Osteoblast (primary cell): ENCODE measurements at places on chromosomes 2 and 18.

GRCh38 chr2:233265899-233266431 lies 14.5 kb downstream of the ATG16L1 start:
- DNase-seq: no peak

- DNase-seq: no peak
Measured at GRCh38 chr2:142190805-142191204, 60.0 kb upstream of the LRP1B start.

GRCh38 chr2:239917125-239917956 lies 107.8 kb downstream of the NDUFA10 start:
- peak; percentile 71 for DNase-seq

DNA sequence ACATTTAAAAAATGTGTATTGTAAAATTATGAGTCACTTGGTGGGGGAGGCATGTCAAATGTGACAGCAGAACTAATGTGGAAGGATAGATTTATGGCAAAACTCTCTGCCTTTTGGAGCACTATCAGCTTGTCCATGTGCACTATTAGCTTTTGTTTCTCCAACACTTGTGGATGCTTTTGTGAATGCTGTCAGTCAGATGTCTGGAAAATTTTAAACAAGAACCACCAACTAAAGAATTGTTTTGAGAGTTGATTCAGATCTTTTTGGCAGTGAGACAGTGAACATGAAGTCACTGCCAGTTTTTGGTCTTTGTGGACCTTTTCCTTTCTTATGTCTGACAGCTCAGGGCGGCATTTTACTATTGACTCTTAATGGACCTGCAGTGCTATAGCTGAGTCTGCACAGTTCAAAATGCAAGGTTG lies 72.4 kb downstream of the KIAA1328 start:
- DNase-seq: no peak

DNA sequence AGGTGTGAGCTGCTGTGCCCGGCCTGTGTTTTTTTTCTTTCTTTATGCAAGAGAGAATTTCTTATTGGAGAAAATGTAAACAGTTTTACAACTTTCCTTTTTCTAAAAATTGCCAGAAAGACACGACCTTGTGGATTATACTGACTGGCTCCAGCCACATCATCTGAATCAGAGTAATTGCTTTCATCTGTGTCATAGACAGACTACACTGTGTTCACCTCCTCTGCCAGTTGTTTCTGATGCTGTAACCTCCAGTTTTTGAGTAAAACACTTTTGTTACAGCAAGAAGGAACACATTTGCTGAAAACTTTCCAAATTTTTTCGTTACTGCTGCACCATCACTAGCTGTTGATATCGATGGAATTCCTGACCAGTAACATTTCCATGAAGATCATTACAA lies 43.9 kb upstream of the PLEKHM3 start:
- peak; percentile 55 for DNase-seq

DNA sequence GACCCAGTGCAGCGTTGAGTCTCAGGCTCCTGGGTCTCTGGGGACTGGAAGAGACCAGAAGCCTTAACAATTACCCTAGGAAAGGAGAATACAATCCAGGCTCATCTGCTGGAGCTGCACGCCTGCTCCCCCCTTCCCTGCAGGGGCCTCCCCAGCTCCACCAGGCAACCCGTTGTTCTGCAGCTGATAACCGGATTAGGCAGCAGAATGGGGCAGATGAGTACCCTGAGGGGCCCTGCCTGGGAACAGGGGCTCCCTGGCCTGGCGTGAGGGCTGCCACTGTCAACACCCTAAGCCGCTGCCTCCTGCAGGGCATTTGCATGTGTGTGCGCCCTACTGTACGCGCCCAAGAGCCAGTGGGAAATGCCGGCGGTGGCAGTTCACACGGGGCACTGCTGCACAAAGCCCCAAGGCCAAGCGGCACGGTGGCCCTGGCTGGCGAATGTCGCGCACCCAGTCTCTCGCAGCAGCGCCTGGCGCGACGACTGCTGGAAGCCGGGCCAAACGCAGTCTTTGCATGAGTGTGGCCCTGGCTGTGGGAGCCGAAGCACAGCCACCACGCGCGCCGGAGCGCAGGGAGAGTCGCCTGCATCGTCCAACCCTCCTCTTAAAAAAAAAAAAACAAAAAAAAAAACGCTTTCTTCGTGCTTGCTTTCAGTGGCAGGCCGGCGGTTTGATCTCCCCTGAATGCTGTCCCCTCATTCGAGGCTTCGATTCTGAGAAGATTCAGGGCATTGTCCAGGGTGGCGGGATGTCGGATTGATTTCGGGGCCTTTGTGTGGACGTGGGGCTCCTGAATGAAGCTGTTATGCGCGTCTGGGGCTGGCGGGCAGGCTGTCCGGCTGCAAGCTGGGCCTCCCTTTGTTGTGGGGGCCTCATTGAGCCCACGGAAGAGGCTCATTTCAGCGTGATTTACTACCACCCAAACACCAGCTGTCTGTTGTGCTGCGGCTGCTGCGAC lies 63.8 kb downstream of the SETBP1 start:
- DNase-seq: peak; percentile 47

- no peak for DNase-seq
Measured at GRCh38 chr2:229371086-229371485, 100.0 kb upstream of the PID1 start.

GRCh38 chr2:213751446-213751845 lies 467.2 kb downstream of the SPAG16 start:
- no peak for DNase-seq

- no peak for DNase-seq
Measured at GRCh38 chr2:76169276-76170008, 458.7 kb upstream of the GCFC2 start.

- no peak for DNase-seq
Measured at GRCh38 chr2:189592353-189592984, 11.9 kb upstream of the SLC40A1 start.

- no peak for DNase-seq
Measured at GRCh38 chr2:20381457-20381856, 30.8 kb upstream of the PUM2 start.

DNA sequence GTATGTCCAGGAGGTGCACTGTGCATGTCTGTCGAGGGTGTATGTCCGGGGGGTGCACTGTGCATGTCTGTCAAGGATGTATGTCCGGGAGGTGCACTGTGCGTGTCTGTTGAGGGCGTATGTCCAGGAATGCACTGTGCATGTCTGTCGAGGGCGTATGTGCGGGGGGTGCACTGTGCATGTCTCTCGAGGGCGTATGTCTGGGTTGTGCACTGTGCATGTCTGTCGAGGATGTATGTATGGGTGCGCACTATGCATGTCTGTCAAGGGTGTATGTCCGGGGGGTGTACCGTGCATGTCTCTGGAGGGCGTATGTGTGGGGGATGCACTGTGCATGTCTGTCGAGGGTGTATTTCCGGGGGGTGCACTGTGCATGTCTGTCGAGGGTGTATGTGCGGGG lies 249.3 kb upstream of the MYT1L start:
- no peak for DNase-seq

DNA sequence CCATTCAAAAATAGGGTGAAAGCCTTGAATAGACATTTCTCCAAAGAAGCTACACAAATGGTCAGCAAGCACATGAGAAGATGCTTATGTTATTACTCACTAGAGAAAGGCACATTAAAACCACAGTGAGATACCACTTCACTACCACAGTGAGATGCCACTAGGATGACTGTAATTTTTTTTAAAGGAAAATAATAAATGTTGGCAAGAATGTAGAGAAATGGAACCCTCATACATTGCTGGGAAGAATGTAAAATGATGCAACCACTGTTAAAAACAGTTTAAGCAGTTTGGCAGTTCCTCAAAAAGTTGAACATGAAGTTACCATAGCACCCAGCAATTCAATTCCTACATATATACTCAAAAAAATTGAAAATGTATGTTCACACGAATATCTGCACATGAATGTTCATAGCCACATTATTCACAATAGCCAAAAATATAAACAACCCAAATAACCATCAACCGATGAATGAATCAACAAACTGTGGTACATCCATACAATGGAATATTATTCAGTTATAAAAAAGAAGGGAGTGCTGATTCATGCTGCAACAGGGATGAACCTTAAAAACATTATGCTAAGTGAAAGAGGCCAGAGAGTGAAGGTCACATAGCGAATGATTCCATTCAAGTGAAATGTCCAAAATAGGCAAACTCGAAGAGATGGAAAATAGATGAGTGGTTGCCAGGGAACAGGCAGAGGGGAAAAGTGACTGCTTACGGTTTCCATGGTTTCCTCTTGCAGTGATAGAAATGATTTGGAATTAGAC lies 156.2 kb upstream of the NDUFV2 start:
- DNase-seq: peak; percentile 84

- DNase-seq: peak; percentile 39
Measured at GRCh38 chr2:85873679-85874078, 15.1 kb downstream of the ST3GAL5 start.

DNA sequence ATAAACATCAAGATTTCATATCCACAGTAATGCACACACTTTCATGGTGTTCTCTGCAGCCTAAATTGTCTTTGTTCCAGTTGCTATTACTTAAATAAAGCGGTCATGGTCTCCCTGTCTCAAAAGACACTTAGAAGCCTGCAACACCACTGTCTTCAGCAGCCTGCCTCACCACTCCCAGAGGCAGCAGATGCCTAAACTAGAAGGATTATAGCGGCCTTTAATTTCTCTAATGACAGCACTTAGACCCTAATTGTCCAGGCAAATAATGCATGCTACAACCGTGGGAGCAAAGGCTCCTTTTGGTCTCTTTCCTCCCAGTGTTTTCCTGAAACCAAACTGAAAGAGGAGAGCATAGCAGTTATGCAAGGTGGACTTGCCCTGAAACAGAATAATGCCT lies 248.8 kb upstream of the SLC39A10 start:
- no peak for DNase-seq

- peak; percentile 82 for DNase-seq
Measured at GRCh38 chr18:79476918-79477571, 81.3 kb downstream of the NFATC1 start.

DNA sequence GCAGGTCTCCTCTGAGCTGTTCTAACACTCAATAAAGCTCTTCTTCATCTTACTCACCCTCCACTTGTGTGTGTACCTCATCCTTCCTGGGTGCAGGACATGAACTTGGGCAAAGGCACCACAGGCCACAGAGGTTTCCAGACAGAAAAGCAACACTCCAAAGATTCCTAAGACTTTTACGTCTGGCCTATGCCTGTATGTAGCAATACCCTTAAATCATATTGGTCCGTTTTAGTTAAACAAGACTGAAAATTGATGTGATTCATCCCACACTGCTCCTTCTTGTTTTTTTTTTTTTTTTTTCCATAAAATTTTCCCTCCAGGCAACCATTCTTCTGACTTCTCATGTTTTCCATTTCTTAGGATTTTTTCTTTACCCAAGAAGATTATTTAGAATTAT lies 404.3 kb downstream of the PID1 start:
- no peak for DNase-seq

DNA sequence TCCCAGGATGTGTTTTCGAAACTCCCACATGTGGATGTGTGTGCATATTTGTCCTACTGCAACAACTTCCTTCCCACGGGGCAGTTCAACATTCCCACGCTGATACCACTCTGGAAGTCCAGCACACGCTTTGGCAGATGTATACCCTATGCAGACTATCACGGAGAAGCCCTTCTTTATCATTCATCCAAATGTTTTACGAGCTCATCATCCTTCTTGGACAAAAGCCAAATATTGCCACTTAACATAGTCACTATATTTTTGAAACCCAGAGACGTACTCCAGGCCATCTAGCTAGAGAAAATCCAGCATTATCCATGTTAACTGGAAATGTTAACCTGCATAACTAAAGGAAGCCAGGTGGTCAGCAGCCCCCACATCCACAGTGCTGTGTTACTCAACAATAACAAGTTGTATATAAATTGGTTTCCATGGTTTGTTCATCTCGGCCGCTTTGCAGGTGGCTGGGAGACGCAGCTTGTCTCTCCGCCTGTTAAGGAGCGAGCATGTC lies 131.5 kb downstream of the ZNF532 start:
- peak; percentile 81 for DNase-seq

GRCh38 chr2:18519914-18520450 lies 40.5 kb downstream of the RDH14 start:
- DNase-seq: no peak

DNA sequence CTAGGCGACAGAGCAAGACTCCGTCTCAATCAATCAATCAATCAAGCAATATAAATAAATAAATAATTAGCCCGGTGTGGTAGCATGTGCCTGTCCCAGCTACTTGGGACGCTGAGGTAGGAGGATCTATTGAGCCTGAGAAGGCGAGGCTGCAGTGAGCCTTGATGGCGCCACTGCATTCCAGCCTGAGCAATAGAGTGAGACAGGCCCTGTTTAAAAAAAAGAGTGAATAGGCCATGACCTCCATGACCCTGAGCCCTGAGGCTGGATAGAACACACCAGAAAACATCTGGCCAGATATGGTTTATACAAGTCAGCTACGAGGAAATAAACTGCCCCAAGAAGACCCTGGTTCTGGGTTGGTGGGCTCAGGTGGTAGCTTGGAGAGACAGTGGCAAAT lies 20.4 kb upstream of the SEMA4C start:
- no peak for DNase-seq

DNA sequence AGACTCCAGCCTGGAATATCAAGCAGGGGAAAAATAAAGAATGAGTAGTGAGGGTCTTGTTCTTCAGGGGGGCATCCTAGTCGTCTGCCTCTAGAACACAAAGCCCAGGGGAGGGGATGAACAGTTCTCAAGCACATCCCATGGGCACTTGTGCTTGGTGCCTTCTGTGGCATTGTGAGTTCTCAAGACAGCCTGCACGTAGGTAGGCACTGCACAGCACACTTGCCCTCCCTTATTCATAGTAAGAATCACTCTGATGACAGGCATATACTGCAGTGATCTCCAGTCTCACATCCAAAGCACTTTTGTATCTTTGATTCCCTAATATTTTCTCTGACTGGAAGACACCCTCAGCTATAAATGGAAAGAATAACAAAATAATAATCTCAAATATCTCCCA lies 104.7 kb upstream of the CNGA3 start:
- no peak for DNase-seq

- no peak for DNase-seq
Measured at GRCh38 chr18:28267276-28267675, 90.3 kb upstream of the CDH2 start.

DNA sequence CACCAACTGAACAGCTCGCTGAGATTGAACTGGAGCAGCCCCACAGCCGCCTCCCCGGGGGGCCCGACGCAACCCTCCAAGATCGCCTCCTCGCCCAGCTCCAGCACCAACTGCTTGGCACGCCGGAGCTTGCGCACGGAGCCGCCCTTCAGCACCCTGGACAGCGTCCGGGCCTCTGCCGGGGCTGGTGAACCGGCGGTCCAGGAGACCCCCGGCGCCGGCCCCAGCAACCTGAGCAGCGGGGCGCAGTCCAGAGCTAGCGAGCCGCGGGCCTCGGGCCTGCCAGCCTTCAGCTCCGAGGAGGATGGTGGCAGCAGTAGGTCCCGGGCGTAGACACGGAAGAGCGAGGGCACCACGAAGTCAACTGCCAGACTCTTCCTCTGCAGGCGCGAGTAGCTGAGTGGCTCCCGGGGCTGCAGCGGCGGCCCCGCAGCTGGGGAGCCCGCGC lies 1.2 kb downstream of the ALK start:
- peak; percentile 84 for DNase-seq

GRCh38 chr2:97722227-97722626 lies 8.9 kb downstream of the ZAP70 start:
- DNase-seq: peak; percentile 1

- no peak for DNase-seq
Measured at GRCh38 chr18:40216856-40217255, 1738.2 kb upstream of the PIK3C3 start.

GRCh38 chr2:85497944-85498630 lies 40.9 kb upstream of the MAT2A start:
- DNase-seq: no peak

- DNase-seq: peak; percentile 74
Measured at GRCh38 chr2:65351234-65351947, 81.0 kb downstream of the SPRED2 start.

GRCh38 chr2:238947243-238947760 lies 99.4 kb downstream of the TWIST2 start:
- peak; percentile 45 for DNase-seq

GRCh38 chr2:71679491-71679890 lies 226.1 kb downstream of the DYSF start:
- no peak for DNase-seq
